ENCODE measurements at places on chromosomes 5 and 9. TPM values are rescaled to one million over a fixed set of nuclear protein-coding genes. Genes with fewer than 3 reads are reported as not detected.

DNA sequence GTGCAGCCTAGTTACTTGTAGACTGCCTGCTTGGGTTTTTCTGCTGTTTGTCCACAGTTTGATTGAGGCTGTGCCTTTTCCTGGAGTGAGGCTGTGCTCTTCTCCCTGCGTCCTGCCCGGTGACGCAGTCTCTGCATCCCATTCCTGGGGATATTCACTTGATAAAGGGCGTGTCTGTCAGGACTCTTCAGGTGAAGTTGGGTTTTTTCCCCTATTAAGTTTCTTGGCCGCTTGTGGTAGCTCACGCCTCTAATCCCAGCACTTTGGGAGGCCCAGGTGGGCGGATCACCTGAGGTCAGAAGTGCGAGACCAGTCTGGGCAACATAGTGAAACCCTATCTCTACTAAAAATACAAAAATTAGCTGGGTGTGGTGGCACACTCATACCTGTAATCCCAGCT, 50.0 kb upstream of the SUSD3 start:
- no peak for DNase-seq

DNA sequence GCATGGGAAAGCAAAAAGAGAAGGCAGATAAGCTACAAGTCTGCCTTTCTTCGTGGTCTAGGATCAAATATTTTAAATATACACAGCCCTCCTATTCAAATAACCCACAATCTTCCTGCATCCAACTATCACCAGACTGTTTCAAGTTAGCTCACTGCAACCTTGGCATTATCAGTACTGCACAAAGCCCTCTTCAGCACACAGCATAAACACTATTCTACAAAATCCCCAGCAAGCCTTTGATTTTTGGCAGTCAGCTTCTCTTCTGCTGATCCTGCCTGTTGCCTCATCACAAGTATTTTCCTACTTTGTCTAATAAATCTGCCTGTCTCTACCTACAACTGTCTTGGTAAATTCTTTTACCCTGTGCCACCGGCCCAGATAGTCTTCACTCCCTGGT, 142.9 kb downstream of the COX7C start:
- no peak for DNase-seq

DNA sequence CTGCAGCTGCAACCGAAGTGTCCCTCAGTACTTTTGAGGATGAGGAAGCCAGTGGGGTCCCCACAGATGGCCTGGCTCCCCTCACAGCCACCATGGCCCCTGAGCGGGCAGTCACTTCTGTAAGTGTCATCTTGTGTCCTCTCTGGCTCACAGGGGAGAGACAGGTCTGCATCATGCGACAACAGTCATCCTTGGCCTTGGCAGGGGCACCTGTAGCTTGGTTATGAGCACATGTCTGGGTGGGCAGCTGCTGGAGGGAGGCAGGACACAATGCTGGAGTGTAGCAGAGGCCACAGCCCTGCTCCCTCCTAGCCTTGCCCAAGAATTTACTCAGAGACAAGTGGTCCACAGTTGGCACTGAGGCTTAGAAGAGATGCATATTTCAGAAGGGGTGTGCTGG, 71.7 kb downstream of the COL15A1 start:
- no peak for DNase-seq

- DNase-seq, result no peak
Observed at GRCh38 chr5:57839025-57839424, 356.4 kb upstream of the ACTBL2 start.

Gene GADD45G
- total RNA-seq, result 5.3 TPM

- no peak for DNase-seq
Observed at GRCh38 chr5:133382661-133383579, 229.4 kb downstream of the FSTL4 start.

GRCh38 chr9:36328798-36329411, 70.7 kb upstream of the GNE start:
- DNase-seq, result no peak

Gene FCHO2
- 47.5 TPM for total RNA-seq

DNA sequence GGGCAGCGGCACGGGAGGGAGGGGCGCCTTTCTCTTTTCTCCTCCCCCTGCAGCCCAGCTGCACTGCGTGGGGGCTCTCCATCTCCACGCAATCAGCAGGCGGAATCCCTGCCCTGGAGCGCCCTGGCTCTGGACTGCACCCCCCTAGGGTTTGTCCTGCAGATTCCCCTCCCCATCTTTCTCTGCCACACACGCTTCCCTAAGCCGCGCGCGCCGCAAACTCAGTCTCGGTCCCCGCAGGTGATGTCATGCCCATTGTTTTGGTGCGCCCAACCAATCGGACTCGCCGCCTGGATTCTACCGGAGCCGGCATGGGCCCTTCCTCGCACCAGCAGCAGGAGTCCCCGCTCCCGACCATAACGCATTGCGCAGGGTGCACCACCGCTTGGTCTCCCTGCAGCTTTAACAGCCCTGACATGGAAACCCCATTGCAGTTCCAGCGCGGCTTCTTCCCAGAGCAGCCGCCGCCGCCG, at the start of gene KCNN2:
Gene KCNN2, plus strand, starts transcription at position 347 of the 473 bp plus-strand sequence. Its CDS starts 70 bp downstream, at position 417.
- DNase-seq, result peak; percentile 83

- no peak for DNase-seq
Observed at GRCh38 chr5:113125371-113125770, 148.8 kb downstream of the DCP2 start.

DNA sequence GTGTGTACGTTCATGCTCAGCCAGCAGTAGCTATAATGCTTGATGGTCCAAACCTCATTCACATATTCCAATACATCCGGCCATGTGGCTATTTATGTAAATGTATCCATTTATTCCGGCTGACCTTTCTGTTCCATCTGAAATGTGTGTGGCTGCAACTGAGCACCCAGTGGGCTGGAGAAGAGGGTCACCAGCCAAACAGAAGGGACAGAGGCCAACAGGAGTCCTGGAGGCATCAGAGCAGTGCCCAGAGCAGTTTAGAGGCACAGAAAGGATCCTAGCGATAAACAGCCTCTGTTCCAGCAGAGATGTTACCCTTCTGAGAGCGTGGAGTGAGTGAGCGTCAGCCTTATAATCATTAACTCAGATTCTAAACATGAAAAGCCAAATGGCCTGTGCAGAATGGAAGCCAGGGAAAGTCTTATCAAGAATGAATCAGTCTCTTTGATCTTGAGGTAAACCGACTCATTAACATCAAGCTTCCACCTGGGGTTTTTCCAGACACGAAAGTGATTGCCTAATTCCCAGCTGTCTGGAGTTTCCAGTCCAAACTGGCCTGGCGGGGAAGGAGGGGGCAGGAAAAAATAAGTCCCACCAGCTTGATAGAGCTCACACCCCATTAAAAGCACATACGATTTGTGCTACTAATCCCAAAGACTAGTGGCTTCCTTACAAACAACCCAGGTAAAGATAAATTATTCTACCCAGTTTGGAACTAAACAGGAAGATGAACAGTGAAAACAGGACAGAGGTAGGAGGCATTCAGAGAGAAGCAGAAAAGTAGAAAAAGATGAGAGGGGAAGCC, 55.7 kb downstream of the SUSD1 start:
- peak; percentile 41 for DNase-seq

Gene PCDHGB5
- 4.0 TPM for total RNA-seq

DNA sequence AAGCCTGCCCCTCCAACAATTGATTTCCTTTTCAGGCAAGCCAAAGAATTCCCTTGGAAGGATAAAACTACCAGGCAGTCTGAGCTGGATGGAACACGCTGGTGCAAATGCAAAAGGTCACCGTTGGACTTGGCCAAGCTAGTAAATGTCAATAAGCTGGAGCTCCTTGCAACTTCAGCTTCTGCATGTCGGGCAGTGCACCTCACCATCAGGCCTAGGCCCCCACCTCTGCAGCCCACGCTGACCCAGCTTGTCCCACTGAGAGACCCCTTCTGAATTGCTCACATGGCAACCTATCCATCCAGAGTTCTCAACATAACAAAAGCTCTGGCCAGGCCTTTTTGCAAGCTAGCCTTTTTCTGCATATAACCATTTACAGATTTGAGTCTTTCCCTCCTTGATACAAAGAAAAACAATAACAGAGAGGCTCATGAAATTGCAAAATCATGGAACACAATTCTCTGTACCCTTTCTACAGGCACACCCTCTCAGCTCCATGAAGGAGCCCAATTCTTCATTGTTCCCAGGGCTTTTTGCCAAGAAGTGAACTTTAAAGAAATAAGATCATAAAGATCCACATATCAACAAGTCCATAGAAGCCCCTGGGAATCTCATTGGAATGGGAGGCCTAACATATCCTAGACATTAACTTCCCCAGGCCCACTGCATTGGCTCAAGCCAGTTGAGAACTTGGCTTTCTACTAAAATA, 123.9 kb upstream of the SLIT3 start:
- no peak for DNase-seq

DNA sequence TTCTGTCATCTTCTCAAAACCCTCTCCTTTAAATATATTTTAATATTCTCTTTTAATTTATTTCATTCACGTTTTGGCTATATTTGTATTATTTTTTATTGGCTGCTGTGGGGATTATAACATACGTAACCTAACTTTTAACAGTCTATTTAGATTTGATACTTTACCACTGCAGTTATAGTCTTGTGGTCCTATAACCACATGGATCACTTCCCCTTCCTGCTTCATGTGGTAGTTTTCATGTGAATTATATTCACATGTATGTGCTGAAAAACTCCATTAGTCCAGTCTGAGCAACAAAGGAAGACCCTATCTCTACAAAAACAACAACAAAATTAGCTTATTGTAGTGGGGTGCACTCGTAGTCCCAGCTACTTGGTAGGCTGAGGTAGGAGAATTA, 34.3 kb downstream of the CENPP start:
- DNase-seq, result no peak

Gene CLIC3
- 3.8 TPM for total RNA-seq

Gene ELOVL7
- total RNA-seq, result 30.5 TPM

GRCh38 chr9:121275781-121276658, 8.1 kb downstream of the GSN start:
- no peak for DNase-seq

DNA sequence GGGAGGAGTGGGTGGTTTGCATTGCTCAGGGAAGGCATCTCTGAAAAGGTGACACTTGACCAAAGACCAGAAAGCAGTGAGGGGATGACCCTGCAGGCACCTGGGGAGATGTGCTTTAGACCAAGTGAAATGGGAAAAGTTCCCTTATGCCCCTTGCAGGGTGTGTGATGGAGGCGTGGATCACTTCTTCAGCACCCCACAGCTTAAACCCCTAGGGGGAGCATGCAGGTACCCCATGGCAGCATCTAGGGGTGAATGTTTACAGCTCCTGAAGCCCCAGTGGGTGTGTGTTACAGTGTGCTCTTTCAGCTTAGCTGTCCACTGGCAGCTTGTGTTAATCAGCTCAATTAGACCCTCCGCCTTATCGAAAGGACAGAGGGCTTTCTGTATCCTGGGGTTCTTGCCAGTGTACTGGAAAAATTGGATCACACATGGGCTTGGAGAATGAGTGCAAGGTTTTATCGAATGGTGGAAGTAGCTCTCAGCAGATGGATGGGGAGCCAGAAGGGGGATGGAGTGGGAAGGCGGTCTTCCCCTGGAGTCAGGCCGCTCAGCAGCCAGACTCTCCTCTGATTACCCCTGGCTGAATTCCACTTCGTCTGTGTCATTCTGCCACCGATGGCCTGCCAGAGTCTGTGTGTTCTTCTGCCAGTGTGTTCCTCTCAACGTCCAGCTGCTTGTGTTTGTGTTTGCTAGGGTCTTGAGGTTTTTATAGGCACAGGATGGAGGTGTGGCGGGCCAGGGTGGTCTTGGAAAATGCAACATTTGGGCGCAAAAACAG, 6.3 kb downstream of the BHMT2 start:
- no peak for DNase-seq

Gene CDX1
- total RNA-seq, result 323 TPM

Gene RNF208
- 9.7 TPM for total RNA-seq

Gene FOXD4L6
- not detected for total RNA-seq

DNA sequence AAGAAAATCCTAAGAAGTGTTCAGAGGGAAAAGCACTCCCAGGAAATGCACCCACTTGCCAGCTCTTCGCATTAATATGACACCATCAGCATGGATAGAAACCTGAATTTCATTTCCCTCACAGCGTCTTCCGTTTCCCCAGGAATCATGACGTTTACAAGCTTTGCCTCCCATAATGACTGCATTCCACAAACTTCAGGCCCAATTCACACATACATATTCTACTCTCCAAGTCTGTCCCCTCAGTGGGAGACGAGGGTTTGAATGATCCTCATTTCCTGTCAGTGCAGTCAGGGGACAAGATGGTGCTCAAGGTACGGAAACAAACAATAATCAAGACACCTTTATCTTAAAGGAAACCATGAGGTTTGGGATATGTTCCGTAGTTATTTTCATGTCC, 44.9 kb upstream of the MAN2A1 start:
- DNase-seq, result no peak

DNA sequence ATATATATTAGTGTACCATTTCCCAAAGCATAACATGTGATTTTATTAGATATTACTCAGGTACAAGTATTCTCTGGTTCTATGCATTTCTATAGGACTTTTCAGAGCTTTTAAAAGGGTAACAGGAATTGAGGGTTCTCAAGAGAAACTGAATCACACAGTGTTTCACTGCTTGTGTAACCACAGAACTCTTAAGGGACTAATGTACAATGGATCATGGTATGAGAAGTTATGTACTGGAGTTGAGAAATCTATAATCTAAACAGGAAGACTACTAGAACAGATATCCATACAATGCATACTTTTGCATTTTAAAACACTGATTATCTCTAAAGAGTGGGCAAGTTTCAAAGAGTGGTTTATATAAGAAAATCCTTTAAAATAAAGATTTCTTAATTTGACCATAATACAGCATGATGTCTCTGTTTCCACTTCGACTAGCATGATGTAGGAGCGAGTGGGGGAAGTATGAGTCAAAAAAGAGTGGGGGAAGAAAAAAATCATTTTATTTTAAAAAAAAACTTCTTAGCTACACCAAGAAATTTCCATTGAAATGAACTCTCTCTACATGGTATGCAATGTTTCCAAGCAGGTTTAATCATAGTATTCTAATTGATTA, 183.5 kb downstream of the RFX3 start:
- DNase-seq, result no peak

DNA sequence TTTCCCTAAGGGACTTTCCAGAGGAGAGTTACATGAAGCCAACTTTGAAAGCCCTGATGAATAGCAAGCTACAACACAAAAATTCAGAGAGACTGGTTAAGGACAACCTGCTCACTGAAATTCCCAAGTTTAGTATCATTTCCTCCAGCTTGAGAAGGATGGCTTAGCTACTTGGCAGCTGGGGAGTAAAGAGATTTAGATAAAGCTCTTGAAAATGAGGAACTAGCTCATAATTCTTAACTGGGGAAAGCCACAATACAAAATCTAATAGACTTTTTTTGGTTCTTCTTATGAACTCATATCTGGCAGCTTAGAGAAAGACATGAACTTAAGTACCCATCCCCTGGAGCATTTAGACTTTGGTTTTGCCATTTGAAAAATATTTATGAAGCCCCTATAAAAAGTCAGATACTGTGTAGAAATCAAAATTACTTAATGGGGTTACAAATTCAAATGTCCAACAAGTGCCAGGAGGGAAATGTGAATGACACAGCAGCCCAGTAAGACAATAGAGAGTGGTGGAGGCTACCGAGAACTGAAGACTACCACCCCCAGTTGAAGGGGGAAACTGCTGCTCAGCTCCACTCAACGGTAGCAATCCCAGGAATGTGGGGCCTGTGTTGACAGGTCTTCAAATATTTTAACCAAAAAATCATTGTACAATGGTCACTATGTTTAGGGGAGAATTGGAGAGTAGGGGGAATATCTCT, 79.4 kb upstream of the ADRB2 start:
- no peak for DNase-seq

Data from left colon (tissue), 2 donors.